Right kidney (tissue), 9 donors: ENCODE measurements at places on chromosomes 1 and 21.

DNA sequence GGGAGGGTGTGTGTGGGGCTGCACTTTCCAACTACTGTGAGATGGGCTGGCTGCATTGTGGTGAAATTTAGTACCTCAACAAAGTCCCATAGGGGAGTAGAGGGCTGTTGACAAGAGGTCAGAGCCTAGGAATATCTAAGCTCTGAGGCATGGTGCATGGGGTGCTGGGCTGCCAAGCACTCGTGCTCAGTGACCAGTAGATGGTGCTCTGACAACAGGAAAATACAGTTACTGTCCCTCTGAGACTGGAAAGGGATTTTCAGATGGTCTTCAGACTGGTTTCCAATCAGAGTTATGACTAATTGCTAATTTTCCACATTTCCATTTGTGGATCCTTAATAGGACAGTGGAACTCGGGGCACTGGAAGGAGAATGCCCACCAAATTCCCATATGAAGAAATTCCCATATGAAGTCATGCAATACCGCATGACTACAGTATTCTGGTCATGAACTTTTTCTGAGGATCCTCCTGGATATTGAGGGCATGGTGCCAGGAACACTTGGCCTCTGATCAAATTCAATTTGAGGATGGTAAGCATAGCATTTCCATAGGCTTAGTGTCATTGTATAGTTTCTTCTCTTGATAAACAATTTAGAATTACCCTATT, 4.1 kb upstream of the CACNA1E start:
- DNase-seq = peak; percentile 25

- no peak for DNase-seq
Measured at GRCh38 chr1:230495891-230496385, 69.8 kb upstream of the PGBD5 start.

- no peak for DNase-seq
Measured at GRCh38 chr1:114113411-114114184, 40.1 kb downstream of the SYT6 start.

DNA sequence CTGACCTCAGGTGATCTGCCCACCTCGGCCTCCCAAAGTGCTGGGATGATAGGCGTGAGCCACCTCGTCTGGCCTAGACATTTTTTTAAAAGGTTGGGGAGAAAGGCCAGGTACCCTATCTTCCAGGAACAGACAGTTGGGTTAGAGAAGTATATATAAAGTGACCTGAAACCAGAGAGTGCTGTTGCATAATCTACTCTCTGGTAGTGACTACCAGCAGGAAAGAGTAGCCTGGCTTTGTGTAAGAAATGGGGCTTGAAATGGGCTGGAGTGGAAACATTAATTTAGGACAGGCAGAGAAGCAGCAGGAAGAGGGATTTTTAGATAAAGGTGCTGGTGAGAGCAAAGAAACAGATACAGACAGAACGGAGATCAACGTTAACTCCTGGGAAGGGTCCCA, 125.8 kb upstream of the HOOK1 start:
- DNase-seq = no peak

GRCh38 chr1:22296701-22297591, 154.0 kb upstream of the WNT4 start:
- no peak for DNase-seq

DNA sequence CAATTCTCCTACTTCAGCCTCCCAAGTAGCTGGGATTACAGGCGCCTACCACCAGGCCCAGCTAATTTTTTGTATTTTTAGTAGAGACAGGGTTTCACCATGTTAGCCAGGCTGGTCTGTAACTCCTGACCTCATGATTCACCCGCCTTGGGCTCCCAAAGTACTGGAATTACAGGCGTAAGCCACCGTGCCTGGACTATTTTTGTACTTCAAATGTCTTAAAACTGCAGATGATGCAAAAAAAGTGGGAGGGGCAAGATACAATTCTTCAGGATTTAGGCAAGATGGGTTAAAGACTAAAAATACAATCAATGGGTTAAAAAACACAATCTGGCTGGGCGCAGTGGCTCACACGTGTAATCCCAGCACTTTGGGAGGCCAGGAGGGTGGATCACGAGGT, 4.7 kb downstream of the SCAF4 start:
- no peak for DNase-seq

- DNase-seq = no peak
Measured at GRCh38 chr1:47894410-47895278, 102.5 kb downstream of the TRABD2B start.
